ENCODE measurements at places on chromosomes 3 and 15.

GRCh38 chr15:78681281-78682003, 40.4 kb upstream of the CHRNB4 start:
- DNase-seq = peak; percentile 10

DNA sequence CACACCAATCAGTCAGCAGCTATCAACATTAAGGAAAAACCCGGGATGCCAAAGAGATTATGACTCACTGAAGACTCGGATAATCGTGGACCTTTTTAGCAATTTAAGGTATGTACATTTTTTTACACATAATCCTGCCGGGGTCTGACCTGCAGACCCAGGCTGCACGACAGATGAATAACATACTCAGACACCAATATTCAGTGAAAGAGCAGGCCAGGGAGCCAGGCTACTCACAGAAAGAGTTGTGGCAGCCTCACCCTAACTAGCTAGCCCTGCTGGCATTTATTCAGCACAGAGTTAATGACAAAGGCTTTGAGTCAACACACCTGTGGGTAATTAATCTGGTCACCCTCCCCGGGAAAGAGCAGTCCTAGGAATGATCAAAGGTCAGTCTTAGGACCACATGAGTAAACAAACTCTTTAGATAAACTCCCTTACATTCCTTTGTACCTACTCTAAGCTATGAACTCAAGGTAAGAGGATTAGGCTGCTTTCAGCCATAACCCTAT, 727.5 kb downstream of the TBL1XR1 start:
- DNase-seq = no peak

GRCh38 chr3:157948605-157949383, 157.4 kb downstream of the SHOX2 start:
- DNase-seq = no peak

- DNase-seq = no peak
Measured at GRCh38 chr3:157746391-157746790, 243.2 kb upstream of the VEPH1 start.

GRCh38 chr3:85821130-85821756, 862.5 kb downstream of the CADM2 start:
- no peak for DNase-seq

DNA sequence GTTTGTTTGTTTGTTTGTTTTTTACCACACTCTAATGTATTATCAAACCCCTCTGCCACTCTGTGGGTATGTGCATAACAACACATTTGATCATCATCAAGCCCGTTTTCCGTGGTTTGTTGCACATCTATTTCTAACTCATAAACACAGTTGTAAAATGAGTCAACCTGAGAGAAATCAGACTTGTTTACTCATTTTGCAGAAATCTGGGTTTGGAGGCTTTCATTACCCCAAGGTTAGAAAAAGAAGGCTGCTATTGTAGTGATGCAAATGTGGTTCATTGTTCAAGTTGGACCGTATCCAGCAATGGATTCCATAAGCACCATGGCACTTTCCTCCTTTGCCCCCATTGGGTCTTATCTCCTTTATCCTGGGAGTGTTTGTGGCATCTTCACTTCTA, 353.2 kb upstream of the SOX2 start:
- DNase-seq = no peak

GRCh38 chr15:64037116-64037515, 9.2 kb downstream of the DAPK2 start:
- no peak for DNase-seq

GRCh38 chr3:50568947-50569749, at the start of gene HEMK1:
TSS of gene HEMK1 (plus strand) at chr3:50569522. CDS start at chr3:50571105, 1,583 bp downstream.
- DNase-seq = peak; percentile 88

DNA sequence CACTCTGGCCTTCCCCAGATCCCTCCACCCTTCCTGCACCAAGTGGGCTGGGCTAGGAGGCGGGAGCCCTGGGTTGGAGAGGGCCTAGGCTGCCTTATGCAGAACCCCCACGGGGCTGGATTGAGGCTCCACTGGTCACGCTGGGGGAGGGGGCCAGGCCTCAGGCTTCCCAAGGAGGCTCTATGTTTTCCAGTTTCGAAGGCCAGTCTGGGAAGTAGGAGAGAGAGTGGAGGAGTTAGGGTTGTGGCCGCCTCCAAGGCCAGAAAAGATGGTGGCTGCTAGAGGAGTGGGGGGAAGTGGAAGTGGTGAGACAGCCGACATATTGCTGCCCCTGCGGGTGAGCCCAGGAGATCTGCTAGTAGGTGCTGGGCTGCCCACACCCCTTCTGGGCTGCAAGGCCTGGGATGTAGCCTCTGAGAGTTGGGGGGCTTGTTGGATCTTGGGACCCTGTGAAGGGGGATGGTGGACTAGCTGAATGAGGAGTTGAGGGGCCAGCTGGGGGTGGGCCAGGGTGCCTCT, 1.2 kb downstream of the GNAI2 start:
- DNase-seq = no peak

- no peak for DNase-seq
Measured at GRCh38 chr15:29770796-29771195, 51.5 kb downstream of the TJP1 start.

DNA sequence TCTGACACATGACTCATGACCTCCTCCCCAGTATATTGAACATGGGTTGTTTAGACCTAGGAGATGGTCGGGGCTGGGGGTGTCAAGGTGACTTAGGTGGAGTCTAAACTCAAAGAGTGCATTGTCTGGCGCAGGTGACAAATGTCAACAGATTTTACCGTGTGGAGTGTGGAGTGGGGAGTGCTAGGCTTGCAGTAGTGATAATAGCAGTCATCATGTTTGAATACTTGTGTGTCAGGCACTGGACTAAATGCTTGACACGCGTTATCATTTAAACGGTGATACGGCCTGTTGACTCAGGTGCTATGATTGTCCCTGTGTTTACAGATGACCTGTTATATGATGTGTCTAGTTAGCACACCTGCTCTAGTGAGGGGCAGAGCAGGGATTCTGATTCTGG, 30.8 kb downstream of the MUC20 start:
- no peak for DNase-seq

DNA sequence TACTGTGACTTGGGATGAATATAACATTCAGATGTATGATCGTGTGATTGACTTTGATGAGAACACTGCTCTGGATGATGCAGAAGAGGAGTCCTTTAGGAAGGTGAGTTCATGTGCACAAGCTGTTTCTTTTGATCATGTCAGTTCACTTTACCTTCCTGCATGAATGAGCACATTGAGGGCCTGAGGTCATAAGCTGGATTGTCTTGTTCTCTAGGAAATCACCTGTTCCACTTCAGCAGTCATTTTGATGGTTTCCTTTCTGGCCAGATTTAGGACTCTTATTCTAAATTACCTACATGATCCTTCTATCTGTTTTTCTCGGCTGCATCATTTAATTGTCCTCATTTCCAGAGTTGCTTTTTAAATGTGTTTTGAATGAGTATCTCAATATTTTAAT, 4.1 kb downstream of the RCN2 start:
- DNase-seq = no peak

DNA sequence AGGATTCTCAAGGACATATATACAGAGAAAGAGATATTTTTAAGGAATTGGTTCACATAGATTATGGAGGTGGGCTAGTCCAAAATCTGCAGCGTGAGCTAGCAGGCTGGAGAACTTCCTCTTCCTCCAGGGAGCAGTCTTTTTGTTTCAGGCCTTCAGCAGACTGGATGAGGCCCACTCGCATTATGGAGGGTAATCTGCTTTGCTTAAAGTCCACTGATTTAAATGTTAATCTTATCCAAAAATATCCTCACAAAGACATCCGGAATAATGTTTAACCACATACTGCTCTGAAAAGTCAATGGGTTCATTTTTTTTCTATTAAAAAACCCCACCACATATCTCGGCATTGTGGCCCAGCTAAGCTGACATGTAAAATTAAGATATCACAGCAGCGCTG, 22.2 kb upstream of the NRROS start:
- no peak for DNase-seq

- no peak for DNase-seq
Measured at GRCh38 chr3:33678073-33678472, 40.0 kb downstream of the CLASP2 start.

- no peak for DNase-seq
Measured at GRCh38 chr15:39495871-39496840, 84.7 kb upstream of the THBS1 start.

DNA sequence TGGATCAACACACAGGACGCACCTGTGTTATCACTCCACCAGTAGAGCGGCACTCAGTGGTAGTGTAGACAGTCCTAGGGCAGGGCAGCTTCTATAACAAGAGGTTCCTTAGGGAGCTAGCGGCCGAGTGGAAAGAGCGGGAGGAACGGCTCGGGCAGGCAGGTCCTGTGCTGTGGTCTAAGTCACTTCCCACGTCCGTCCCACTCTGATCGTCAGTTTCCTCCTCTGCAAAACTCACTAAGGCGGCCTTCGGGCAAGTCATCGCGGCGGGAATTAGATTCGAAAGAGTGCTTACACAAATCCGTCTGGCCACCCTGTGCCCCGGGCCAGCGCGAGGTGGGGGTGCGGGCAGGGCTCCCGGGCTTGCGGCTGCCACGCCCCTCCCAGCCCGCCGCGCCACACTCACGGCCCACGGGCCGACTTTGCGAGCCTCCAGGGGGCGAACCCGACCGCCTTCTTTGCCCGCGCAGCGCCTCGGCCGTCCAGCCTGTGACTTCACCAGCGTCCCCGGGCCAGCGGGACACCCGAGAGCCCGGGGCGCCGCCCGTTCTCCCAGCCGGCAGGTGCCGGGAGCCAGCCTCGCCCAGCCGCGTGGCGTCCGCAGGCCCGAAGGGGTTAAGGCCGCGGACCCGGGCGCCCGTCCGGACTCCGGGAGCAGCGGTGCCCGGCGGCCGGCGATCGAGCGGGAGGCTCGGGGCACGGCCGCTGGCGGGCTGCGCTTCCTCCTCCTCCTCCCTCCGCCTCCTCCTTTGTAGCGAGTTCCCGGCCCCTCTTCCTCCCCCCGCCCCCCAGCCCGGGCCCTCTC, 416 bp upstream of the CORO2B start:
- DNase-seq = peak; percentile 4

DNA sequence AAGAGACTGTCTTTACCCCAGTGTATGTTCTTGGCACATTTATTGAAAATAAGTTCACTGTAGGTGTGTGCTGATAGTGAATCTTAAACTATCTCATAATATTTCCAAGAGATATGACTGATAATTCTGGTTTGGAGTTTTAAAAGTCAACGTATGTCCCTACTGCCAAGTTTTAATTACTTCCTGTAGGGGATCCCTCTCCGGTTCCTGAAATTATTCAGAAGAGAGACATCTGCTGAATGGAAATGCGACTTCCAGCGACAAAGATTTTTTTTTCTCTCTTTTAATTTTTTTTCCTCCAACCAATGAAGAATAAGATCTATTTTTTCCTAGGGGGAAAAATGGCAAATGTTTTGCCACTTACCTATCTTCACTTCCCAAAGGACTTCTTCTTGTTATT, 498.9 kb upstream of the TGFBR2 start:
- DNase-seq = no peak

DNA sequence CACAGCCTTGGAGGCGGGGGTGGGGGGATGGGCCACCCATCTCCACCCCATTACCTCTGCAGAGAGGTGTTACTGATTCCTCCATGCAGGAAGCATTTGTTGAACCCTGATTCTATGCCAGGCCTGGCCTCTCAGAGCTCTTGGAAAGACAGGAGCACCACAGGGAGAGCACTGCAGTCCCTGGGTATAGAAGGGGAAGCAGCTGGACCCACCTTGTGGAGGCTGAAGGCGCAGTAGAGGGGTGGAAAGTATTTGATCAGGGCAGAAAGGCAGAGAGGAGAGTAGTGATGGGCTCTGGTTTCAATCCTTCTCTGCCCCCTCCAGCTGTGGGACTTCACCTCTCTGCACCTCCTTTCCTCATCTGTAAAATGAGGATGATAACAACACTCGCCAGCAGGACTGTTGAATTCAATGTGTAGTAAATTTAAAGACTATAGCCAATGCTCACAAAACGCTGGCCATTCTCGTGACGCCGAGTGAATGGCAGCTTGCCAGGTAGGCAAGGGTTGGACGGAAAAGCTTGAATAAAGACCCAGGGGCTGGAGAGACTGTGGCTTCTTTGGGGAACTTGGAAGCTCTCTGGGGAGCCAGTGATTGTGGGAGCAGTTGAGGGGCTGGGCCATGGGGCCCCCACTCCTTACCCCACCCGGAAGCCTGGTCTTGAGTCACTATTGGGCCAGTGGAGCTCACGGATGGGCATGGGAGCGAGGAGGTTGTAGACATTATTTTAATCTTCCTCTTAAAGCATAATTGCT, 8.0 kb upstream of the CCDC33 start:
- DNase-seq = peak; percentile 73

DNA sequence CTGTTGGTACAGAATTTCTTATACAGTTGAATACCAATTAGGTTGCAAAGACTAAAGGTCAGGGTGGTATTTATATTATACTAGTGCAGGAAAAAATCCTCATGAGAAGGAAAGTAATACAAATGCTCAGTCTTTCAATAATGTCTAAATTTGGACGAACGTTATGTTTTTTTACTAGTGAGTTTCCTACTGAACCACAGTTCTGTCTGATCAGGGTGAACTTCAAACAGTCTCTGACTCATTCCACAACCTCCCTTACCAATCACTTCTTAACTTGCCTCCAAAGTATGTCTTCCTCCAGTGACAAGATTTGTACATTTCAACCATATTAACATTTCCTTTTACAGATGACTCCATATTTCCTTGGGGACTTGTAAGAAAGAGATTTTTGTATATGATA, 3.4 kb downstream of the TMEM212 start:
- no peak for DNase-seq

GRCh38 chr3:8324747-8325146, 176.9 kb upstream of the LMCD1 start:
- no peak for DNase-seq

- DNase-seq = no peak
Measured at GRCh38 chr15:79478108-79478507, 46.0 kb downstream of the MINAR1 start.

DNA sequence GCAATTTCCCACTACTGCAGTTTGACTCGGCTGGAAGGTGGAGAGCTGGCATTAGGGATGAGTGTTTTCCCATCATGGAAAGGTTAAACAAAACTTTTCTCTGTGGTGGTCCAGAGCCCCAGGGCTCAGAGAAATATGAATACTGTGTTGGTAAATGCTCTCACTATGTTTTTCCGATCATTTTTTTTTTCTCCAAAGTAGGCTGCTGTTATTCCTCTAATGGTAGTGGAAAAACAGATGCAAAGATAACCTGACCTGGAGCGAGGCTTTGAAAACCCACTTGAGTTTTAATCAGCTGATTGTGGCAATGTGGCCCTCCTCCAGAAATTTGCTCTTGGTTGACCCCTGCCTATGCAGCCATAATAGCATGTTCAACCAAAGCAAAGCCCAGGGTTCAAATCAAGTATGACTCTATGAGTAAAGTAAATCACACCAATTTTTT, 320.8 kb upstream of the CTNNB1 start:
- DNase-seq = no peak

GRCh38 chr15:32656091-32656490, 14.6 kb downstream of the SCG5 start:
- DNase-seq = no peak

- DNase-seq = no peak
Measured at GRCh38 chr15:50257924-50258323, 7.6 kb downstream of the HDC start.

- no peak for DNase-seq
Measured at GRCh38 chr3:110015231-110015963, 678.1 kb upstream of the DPPA4 start.

Measured in NCI-H1092 (cell line).